ENCODE measurements at places on chromosomes 5 and 9.
A peak's percentile ranks its signal among the peaks of the same experiment; 100 is the strongest.

- no peak for DNase-seq
These were observed 376.4 kb downstream of the CTNND2 start for GRCh38 chr5:11527652-11528349.

DNA sequence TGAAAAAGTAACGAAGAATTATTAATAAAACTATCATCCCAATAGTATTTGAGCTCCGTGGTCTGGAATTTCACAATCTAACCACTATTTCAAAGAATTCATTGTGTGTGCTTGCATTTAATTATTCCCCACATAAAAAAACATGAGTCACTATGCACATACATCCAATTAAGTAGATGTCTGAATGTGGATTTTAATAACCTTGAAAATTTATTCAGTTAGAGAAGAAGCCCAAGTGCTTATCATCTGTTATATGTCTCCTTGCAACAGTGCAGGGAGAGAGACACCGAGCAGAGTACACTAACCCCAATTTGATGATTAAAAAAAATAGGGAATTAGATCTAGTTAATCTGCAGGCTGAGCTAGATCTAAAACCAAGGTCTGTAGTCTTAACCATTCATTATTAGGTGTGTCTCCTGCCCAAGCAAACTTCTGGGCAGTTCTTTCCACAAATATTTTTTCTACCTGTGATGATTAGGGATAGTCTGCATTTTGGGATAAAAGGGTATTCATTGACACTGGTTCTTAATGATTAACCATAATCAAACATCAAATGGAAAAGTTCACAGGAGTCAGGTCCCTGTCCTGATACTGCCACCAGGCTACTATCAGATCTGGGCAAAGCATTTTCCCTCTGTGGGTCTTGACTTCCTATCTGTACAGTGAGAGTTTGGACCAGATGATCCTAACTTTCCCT is 164.2 kb downstream of the GRIA1 start:
- DNase-seq, result no peak

DNA sequence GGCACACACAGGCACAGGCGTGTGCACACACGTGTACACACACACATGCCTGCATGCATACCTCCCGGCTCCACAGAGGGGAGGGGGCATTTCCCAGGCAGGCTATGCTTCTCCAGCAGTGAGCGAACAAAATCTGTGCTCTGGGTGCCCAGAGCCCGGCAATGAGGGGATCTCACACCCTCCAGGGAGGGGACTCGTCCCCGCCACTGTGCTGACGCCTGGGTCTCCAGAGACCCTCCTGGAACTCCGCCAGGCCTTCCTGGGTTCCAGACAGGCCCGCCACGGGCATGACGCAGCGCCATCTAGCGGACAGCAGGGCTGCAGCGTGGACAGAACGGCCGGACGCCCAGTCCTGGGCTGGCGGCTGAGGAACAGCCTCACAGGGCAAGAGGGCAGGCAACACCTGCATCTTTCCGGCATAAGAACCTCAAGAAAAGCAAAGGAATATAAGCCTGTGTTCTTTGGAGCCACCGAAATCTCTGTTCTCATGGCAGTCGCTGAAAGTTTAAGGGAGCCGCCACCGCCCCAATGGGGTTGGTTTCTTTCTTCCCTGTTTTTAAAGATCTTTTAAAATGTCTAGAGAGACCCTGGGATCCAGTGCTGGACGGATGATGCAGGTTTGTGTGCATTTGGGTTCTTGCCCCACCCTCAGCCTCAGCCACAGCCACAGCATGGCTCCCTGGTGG is 135.6 kb upstream of the PPP1R26 start:
- peak; percentile 62 for DNase-seq

GRCh38 chr5:178343306-178343705 is 110.7 kb upstream of the PHYKPL start:
- no peak for DNase-seq

DNA sequence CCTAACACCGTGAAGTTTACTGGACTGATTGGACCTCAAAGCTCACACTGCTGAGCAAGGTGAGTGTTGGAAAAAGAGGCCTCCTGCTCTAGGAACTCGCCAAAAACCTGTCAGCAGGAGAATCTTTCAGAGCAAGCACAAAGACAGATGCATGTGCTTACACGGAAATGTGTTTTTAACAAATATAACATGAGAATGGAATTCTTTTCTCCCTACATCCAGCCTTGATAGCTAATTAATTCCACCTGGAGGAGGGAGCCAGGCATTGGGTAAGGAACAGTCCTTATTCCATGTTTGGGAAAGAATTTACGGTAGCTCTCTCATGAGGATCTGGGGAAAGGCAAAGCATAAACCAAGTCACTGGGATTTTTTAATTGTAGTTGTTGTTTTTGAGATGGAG is 98.8 kb downstream of the KLF4 start:
- no peak for DNase-seq

- no peak for DNase-seq
These were observed 174.5 kb downstream of the FGF18 start for GRCh38 chr5:171593976-171594375.

DNA sequence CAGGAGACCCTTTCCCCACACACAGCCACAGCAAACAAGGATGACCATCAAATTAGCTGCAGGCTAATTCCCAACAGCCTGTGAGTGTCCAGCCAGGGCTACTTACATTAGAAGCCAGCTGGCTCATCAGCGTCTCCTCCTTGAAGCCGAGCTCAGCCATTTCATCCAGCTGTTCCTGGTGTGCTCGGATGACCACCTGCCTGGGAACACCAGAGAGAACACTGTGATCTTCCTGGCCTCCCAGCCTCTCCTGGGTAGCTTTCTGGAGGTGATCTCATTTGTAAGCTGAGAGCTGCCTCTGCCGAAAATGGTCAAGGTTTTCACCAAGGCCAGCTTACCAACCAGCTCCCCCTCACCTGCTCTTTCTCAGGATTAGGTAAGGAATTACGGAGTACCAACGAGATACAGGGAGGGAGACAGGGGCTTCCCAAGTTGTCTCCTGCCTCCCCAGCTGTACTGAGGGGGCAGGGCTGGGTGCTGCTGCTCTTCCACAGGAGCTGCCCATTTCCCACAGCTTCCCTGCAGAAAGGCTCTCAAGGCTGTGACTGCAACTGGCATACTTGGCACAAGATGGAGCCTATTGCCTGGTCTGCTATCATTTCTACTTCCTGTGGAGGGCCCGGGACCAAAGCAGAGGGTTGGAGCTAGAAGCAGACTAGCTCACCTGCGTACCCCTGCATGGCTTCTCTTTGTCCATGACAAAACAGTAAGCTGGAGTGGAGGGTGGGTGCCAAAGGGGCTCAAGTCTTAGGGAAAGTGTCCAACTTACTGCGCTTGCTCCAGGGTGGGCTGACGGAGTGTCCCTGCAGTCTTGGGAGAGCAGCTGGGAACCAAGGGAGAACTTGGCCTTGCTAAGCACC is 73.9 kb downstream of the KIF24 start:
- DNase-seq, result no peak

GRCh38 chr5:149153751-149154610 is 12.7 kb downstream of the ABLIM3 start:
- no peak for DNase-seq

GRCh38 chr9:37486616-37487548 is 1.1 kb downstream of the POLR1E start:
- DNase-seq, result no peak

- DNase-seq, result no peak
These were observed 541.4 kb downstream of the KCTD16 start for GRCh38 chr5:144712090-144712489.

GRCh38 chr5:113693701-113694100 is 180.2 kb downstream of the YTHDC2 start:
- no peak for DNase-seq

GRCh38 chr5:75053054-75053303 is 621 bp upstream of the GCNT4 start:
- DNase-seq, result no peak

DNA sequence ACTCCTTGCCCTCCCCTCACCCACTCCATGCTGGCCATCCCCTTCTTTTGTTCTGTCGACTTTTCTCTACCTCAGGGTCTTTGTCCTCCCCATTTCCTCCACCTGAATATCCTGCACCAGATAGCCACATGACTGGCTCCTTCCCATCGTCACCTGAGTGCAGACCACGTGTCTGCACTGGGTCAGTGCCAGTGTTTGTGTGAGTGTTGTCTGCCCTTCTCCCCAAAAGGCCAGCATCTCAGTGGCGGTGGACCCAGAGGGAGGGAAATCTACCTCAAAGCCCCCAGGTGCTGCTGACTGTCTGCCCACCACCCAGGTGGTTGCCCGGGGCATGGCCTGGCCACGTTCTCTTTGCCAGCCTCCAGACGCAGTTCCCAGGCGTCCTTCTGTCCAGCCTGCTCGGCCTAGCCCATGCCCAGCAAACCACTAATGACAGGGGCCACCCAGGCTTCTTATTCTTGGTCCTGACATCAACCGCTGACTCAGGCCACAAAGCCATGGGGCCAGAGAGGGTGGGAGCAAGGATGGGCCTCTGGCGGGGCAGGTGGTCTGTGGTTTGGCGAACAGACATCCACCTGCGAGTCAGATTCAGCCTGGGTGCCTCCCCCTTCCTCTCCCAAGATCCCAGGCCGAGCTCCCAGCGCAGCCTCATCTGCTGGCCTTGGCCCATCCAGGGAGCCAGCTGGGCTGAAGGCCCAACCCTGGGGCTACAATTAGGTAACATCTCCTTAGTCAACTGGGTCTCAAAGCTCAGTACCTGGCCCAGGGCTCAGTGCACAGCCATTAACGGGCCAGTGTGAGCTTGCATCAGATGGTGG is 5.5 kb upstream of the NINJ1 start:
- no peak for DNase-seq

DNA sequence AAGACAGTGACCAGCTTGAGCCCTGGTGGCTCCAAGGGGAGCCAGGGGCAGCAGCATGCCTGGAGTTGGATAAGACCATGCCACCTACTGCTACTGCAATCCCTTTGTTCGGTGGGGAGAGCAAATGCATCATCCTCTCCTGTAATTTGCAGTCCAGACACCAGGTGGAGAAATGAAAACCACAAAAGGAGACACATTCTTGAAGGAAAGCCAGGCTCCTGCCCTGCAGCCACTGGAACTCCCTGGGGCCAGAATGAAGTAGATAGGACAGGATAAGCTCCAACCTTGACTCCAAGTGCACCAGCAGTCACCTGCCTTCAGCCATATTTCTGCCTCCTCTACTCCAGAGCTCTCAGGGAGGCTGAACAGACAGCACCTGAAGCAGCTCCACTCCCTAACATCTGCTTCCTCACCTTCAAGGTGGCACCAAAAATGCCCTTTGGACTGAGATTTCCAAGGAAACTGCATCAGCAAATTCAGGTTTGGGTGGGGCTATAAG is 65.1 kb upstream of the IQGAP2 start:
- peak; percentile 23 for DNase-seq

GRCh38 chr9:27280860-27281259 is 16.1 kb downstream of the EQTN start:
- no peak for DNase-seq

GRCh38 chr5:152676196-152676595 is 271.1 kb upstream of the NMUR2 start:
- no peak for DNase-seq

DNA sequence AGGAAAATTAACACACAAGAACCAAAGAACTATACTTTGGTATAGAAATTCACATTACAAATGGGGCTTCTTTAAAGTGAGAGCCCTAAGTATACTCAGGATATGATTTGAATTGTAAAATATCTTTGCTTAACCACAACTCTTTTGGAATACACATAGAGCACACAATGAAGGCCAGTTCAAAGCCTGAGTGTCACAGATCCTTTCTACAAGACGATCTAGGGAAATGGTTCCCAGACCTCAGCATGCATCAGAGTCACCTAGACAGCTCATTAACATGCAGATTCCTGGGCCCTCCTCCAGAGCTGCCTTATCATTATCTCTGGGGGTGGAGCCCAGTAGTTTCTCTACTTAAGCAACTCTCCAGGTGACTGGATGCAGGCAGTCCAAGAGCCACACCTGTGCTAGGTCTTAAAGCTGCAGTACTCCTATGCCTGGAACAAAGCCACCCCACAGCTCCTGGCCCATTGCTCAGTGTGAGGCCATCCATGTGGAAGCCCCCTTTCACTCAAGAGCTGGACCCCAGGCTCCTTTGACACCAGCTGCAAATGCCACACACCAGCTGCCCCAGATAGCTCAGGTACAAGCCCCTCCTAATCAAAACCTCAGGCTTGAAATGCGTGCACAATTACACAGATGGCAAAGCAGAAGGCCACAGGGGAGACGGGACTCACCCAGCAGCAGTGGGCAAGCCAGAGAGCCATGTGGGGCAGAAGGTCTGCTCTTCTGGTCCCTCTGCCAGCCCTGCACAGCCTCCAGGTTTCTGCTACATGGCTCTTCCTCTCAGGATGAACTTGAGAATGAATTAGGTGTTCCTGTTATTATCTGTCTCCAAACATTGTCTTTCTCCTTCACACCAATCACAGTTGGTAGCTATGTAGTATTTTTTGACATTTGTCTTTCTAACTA is 106.1 kb downstream of the SH3TC2 start:
- no peak for DNase-seq

GRCh38 chr9:90870621-90871326 is 69.2 kb downstream of the SYK start:
- DNase-seq, result peak; percentile 20

GRCh38 chr9:15010581-15010980 is 100.4 kb upstream of the FREM1 start:
- no peak for DNase-seq

DNA sequence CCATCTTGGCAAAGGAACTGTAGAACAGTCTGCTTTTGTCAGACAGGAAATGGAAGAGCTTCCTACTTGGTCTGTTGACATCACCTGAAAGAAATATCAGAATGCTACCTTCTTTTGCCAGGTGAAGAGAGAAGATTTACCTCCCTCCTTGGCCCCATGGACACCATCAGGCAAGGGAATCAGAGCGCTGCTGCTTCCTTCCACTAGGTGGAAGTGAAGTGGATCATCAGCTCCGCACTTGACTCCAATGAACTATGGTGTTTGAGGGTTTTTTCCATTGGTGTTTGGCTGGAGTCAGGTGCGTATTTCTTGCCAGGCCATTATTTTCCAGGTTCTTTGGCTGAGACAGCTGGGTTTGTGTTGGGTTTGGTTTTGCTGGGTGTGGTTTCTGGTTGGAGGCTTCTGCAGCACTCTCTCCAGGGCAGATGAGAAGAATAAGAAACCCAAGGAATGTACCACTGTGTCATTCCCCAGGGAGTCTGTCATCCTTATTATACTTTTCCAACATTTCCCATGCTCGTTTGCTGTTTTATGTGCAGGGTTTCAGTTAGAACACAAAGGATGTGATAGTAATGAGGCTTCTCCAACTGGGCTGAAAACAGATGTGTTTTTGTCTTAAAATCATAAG is 12.4 kb downstream of the SPATA31E1 start:
- no peak for DNase-seq

GRCh38 chr9:91210318-91210717 is 151.4 kb downstream of the AUH start:
- no peak for DNase-seq

DNA sequence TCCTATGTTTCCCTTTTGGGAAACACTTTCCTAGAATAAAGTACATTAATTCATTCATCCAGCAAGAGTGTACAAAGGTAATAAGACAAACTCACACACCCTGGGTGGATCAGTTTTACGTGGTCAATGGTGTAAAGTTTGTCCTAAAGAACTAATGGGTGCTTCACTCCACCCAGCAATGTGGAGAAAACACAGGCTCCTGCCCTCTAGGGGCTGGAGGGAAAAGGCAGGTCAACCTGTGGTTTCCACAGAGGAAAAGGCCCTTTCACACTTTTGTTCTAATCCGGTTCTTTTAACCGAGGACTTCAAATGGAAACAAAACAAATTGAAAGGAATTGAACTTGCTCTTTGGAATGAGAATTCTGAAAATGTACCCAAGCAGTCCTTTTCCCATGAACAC is 80.9 kb upstream of the SPOCK1 start:
- DNase-seq, result no peak

Data from activated CD4-positive, alpha-beta T cell treated with anti-CD3 and anti-CD28 coated beads, Interleukin-2, amount 50 U/mL, for 48 hours (primary cell).